Progenitor cell of endocrine pancreas (in vitro differentiated cells): ENCODE measurements at places on chromosomes 5 and 9. TPM values are rescaled to one million over a fixed set of nuclear protein-coding genes. Genes with fewer than 3 reads are reported as not detected.

The ADAMTS16 gene
- total RNA-seq: 33.1 and 40.7 TPM in 2 replicates

The CATSPER3 gene
- total RNA-seq: 1.3 and 1.4 TPM in 2 replicates

The PCDHGA3 gene
- 0.80 and 0.81 TPM in 2 replicates for total RNA-seq

The DMRT3 gene
- 0.34 and 0.53 TPM in 2 replicates for total RNA-seq

The SPINK9 gene
- total RNA-seq: not detected in 2 replicates

The PCDHA4 gene
- total RNA-seq: 27.8 and 28.6 TPM in 2 replicates

The LHX6 gene
- 1.6 and 3.1 TPM in 2 replicates for total RNA-seq

The SARDH gene
- total RNA-seq: 4.2 and 5.1 TPM in 2 replicates

The ZFP37 gene
- total RNA-seq: 7.9 and 8.7 TPM in 2 replicates

The PRKAA1 gene
- total RNA-seq: 75.1 and 79.5 TPM in 2 replicates

The ANAPC2 gene
- 73.2 and 74.3 TPM in 2 replicates for total RNA-seq

The ZDHHC11 gene
- 44.3 and 47.6 TPM in 2 replicates for total RNA-seq

The TUSC1 gene
- 0.51 and 0.53 TPM in 2 replicates for total RNA-seq

The STC2 gene
- total RNA-seq: 12.2 and 20.2 TPM in 2 replicates

The PCDHGA10 gene
- 14.3 and 14.6 TPM in 2 replicates for total RNA-seq

The ACOT12 gene
- not detected in 2 replicates for total RNA-seq

The GMCL2 gene
- not detected in 2 replicates for total RNA-seq

The PLCXD3 gene
- 1.1 and 1.2 TPM in 2 replicates for total RNA-seq

The PCDHB14 gene
- 7.9 and 8.0 TPM in 2 replicates for total RNA-seq

The MORN5 gene
- 0.57 and 1.9 TPM in 2 replicates for total RNA-seq

The SLC25A2 gene
- 1.1 and 1.2 TPM in 2 replicates for total RNA-seq

The IFNA21 gene
- total RNA-seq: not detected in 2 replicates

The BARHL1 gene
- total RNA-seq: not detected in 2 replicates

The ECSCR gene
- total RNA-seq: not detected in 2 replicates

The THOC3 gene
- 76.3 and 77.1 TPM in 2 replicates for total RNA-seq

The GKAP1 gene
- total RNA-seq: 22.0 and 22.9 TPM in 2 replicates

The GRM6 gene
- not detected in 2 replicates for total RNA-seq

The PCDHGB7 gene
- total RNA-seq: 6.0 and 8.0 TPM in 2 replicates

The DOK3 gene
- 11.6 and 13.7 TPM in 2 replicates for total RNA-seq

The SETX gene
- 47.2 and 47.7 TPM in 2 replicates for total RNA-seq

The MARVELD2 gene
- 67.0 and 71.6 TPM in 2 replicates for total RNA-seq

The OR1J2 gene
- total RNA-seq: not detected in 2 replicates

The SCGB3A2 gene
- total RNA-seq: not detected in 2 replicates
